ENCODE measurements at places on chromosomes 16 and 17. TPM values are rescaled to one million over a fixed set of nuclear protein-coding genes. Genes with fewer than 3 reads are reported as not detected.

The TBX2 gene
- total RNA-seq: not detected

The DOK4 gene
- 28.9 TPM for total RNA-seq

The CCP110 gene
- 16.1 TPM for total RNA-seq

The PRDM7 gene
- total RNA-seq: not detected

The FN3K gene
- 14.2 TPM for total RNA-seq

GRCh38 chr16:17235147-17235815 is 235.5 kb downstream of the XYLT1 start:
- no peak for DNase-seq
- no peaks in the 10 kb centered on the region for H3K36me3 ChIP-seq
- no peaks in the 10 kb centered on the region for H3K27me3 ChIP-seq

DNA sequence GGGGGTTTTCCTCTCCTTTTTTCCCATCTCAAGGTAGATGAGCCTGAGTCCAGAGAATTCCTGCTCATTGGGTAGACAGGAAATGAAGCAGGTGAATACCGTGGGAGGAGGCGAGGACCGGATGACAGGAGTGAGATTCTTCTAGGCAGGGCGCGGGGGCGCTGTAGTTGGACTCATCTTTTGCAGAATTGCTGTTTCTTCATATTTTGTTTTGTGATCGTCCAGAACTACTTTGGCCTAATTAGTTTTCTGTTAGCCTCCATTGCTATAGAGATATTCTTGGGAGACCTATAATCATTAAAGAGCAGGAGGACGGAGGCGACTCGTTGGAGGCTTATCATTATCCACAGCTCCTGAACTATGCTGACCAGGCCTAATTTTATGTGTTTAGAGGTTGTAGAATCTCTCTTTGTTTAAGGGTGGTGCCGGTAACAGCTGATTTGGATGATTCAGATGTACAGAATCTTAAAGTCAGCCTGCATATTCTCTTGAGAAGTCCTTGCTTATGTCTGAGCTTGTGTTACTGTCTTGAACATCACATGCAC is 650 bp downstream of the ATP6V0A1 start:
- H3K27ac ChIP-seq: no peak overlapping the region
- H3K27me3 ChIP-seq: no peaks in the 10 kb centered on the region
- no peaks in the 10 kb centered on the region for H3K4me1 ChIP-seq
- H3K4me3 ChIP-seq: peak overlapping the region; percentile 84

DNA sequence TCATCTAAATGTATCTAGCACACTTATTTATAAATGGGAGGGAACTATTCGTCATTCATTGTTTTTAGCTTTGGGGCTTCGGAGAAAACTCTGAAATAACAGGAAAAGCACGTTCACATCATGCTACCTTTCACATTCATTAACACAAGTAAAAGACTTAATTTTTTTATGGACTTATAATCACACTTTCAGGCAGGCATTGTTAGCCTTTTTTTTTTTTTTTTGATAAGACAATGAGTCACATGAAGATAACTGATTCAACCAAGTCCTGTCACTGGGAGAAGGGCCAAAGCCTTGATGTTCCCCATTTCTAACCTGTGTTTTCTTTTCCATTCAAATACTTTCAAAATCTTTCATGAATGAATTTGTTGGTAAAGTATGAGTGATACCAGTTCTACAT is 631.3 kb upstream of the CA10 start:
- no peak overlapping the region for H3K27ac ChIP-seq
- no peaks in the 10 kb centered on the region for H3K36me3 ChIP-seq
- no peaks in the 10 kb centered on the region for H3K27me3 ChIP-seq
- H3K4me1 ChIP-seq: no peaks in the 10 kb centered on the region

DNA sequence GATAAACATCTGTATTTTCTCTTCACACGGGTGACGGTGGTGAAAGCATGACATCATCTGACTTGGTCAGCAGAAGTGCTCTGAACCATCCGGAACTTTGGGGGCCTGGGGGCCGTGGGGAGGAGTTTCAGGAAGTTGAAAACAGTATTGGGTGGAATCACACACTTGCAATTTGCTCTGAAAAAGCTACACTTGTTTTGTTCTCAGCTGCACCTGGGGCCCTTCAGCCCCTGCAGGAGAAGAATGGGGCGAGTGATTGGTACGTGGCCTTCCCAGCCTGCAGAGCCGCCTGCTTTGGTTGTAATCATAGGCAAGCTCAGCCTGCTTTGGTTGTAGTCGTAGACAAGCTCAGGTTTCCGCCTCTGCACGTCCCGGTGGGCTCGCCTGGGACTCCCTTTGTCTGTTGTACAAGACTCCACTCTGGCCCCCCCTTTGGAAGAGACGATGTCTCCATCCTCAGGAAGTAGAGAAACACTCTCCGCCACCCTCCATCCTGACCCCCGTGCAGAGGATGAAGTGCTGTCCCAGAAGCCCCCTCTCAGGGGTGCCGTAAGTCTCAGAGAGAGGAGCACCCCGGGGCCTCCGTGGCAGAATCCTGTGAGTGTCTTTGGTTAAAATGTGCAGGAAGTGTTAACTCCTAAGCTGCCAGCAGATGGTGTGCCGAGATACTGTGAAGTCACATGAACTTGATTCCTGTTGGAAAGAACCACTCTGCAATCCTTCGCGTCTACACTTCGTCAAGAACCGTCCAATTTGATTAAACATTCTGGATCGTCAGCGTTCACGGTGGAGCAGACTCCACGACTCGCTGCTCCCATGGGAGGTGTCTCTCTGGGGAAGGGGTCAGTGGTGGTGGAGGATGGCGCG is 5.4 kb downstream of the BANP start:
- peaks cover 5% of the 10 kb centered on the region for H3K36me3 ChIP-seq
- H3K4me3 ChIP-seq: no peak overlapping the region
- H3K27me3 ChIP-seq: no peaks in the 10 kb centered on the region
- peak overlapping the region; percentile 27 for H3K27ac ChIP-seq

DNA sequence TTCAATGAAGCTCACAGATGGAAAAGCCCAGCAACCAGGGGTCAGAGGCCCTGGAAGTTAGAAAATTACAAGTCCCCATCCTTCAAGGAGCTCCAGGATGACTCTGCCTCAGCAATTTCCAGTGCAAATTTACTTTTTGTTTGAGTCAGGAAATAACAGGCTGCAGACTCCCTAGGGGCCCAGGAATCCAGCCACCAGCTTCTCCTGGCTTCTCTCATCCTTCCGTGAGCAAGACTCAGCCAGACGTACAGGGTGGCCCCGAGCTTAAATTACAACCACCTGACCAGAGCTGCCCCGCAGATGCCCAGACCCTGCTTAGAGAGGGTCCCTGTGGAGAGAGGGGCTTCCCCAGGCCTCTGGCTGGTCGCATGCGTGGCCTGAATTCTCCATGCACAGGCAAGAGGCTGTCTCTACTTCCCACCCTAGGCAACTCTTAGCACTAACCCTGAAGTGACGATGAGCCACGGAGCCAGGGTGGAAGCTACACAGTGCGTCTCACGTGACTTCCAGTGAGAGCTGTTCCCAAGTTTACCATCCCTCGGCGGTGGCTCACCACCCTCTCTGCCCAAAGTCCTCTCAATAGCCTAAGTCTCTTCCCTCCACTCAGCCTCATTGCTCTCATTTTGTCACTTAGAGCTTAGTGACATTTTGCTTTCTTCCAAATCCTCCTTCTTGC is 27.1 kb downstream of the GPR142 start:
- H3K27me3 ChIP-seq: no peaks in the 10 kb centered on the region
- H3K4me1 ChIP-seq: peaks cover 3% of the 10 kb centered on the region
- no peaks in the 10 kb centered on the region for H3K36me3 ChIP-seq

DNA sequence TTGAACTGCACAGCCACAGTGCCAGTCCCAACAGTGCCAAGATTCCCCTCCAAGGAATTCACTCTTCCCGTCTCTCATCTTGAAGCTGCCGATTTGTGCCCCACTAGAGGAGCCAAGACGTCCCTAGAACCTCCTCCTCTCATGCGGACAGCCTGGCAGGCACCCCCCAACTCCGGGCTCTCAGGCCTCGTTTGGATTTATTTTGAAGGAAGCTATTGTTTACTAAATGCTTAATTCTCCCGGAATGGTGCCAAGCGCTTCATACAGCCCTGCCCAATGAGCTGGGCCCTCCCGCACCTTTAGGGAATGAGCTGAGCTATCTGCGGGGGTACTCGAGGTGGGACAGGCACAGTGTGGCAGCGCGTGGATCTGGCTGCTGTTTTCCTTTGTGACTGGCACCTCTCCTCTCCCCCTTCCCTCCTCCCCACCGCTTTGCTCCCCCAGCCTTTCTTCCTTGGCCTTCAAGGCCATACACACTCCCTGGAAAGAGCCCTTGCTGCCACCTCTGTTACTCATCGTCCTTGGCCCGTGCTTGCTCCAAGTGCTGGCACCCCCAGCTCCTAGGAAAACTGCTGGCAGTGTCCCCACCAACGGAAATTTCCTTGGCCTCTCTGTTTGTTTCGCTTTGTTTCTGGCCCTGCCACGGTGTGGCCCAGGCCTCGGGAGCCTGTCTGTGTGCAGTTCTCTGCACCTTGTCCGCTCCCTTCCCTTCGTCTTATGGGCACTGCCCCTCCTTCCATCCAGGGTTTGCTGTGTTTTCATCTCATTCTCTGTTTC is 49.9 kb upstream of the CDR2 start:
- no peak for DNase-seq
- no peak overlapping the region for H3K27ac ChIP-seq
- H3K4me3 ChIP-seq: no peak overlapping the region
- no peaks in the 10 kb centered on the region for H3K27me3 ChIP-seq
- H3K4me1 ChIP-seq: no peaks in the 10 kb centered on the region
- H3K36me3 ChIP-seq: peaks cover 11% of the 10 kb centered on the region

- H3K36me3 ChIP-seq: no peaks in the 10 kb centered on the region
- H3K4me3 ChIP-seq: peak overlapping the region; percentile 57
- no peak for DNase-seq
- H3K27ac ChIP-seq: no peak overlapping the region
- H3K4me1 ChIP-seq: peaks cover 1% of the 10 kb centered on the region
These were observed 567 bp downstream of the SOX9 start for GRCh38 chr17:72121164-72122009.

GRCh38 chr17:14015271-14015670 is 54.0 kb upstream of the COX10 start:
- no peak overlapping the region for H3K4me3 ChIP-seq
- no peak overlapping the region for H3K27ac ChIP-seq
- H3K27me3 ChIP-seq: no peaks in the 10 kb centered on the region
- H3K36me3 ChIP-seq: no peaks in the 10 kb centered on the region
- no peak for DNase-seq

DNA sequence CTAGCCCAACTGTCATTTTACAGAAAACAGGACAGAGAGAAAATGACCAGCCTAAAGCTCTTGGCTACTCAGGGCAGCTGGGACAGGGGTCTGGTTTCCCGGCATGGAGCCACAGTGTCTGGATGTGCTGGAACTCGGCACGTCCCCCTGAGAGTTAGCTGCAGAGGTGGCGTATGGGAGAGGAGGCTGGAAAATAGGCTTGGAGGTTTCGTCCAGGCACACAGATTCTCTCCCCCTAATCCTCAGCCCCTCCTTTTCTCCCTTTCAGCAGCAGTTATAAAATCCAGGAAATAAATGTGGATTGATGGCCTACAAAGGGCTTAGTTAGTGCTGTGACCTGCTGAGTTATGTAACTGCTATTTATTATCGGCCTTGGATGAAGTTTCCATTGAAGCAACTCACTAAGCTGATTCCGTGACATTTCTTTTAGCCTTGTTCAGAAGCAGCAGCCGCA is 89.5 kb upstream of the TOB1 start:
- H3K27me3 ChIP-seq: no peaks in the 10 kb centered on the region
- DNase-seq: no peak
- no peaks in the 10 kb centered on the region for H3K36me3 ChIP-seq
- H3K4me3 ChIP-seq: no peak overlapping the region

DNA sequence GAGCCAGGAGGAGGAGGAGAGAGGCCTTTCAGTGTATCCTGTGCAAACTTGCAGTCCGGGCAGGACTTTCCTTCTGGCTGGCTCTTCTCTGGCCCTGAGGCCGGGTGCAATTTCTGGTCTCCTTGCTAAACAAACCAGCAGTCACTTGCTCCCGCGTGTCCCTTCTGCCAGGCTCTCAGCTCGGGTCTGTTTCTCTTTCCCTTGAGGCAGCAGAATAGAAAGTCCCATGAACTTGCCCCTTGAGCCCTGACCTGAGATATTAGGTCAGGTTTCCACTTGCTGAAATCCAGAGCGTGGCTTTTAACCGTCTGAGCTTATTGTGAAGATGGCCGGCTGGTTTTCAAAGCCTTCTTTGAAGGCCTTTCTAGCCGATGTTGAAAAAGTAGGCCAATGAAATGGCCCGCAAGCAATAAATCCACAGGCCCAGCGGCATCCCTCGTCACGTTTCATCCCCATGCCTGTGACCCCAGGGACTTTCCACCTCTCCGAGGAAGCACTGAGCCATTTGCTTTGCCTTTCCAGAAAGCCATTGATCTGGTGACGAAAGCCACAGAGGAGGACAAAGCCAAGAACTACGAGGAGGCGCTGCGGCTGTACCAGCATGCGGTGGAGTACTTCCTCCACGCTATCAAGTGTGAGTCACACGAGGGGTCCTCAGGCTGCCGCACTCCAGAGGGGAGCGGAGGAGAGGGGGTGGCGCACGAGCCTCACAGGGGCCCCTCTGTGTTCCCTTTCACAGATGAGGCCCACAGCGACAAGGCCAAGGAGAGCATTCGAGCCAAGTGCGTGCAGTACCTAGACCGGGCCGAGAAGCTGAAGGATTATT is 4.5 kb downstream of the VPS4A start:
- DNase-seq: no peak
- H3K27me3 ChIP-seq: no peaks in the 10 kb centered on the region

GRCh38 chr17:80455784-80456183 is 20.6 kb downstream of the NPTX1 start:
- no peak overlapping the region for H3K4me3 ChIP-seq
- H3K27me3 ChIP-seq: peaks cover 10% of the 10 kb centered on the region
- no peak overlapping the region for H3K27ac ChIP-seq
- H3K36me3 ChIP-seq: no peaks in the 10 kb centered on the region
- no peak for DNase-seq

- H3K36me3 ChIP-seq: peaks cover 54% of the 10 kb centered on the region
- H3K4me1 ChIP-seq: no peaks in the 10 kb centered on the region
- DNase-seq: no peak
- H3K4me3 ChIP-seq: no peak overlapping the region
- no peaks in the 10 kb centered on the region for H3K27me3 ChIP-seq
These were observed 35.6 kb downstream of the RNF213 start for GRCh38 chr17:80296221-80296620.

- H3K36me3 ChIP-seq: no peaks in the 10 kb centered on the region
- no peaks in the 10 kb centered on the region for H3K4me1 ChIP-seq
- H3K27ac ChIP-seq: no peak overlapping the region
- no peak for DNase-seq
- no peak overlapping the region for H3K4me3 ChIP-seq
These were observed 11.3 kb upstream of the USP31 start for GRCh38 chr16:23160574-23160973.

DNA sequence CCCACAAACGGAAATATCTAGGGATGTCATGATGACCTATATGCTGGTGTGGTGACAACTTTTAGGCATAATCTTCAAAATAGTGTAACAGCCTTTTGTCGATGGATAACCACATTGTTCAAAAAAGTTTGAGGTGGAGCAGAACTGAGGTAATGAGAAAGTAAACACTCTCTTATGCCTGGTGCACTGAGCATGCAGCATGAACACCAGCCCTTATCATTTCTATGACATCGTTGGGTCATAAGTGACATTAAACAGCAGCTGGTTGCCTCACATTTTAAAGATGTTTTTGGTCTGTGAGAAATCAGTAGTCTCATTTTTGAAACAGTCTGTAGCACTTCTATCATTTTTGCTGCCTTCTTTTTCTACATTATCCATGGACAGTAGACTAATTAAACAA is 1.8 kb downstream of the KRT23 start:
- no peaks in the 10 kb centered on the region for H3K36me3 ChIP-seq
- H3K4me1 ChIP-seq: peaks cover 4% of the 10 kb centered on the region
- DNase-seq: no peak
- H3K27ac ChIP-seq: no peak overlapping the region
- H3K27me3 ChIP-seq: no peaks in the 10 kb centered on the region
- no peak overlapping the region for H3K4me3 ChIP-seq

All from H1 (cell line).